ENCODE measurements at places on chromosomes 6 and 20.

- no peak for DNase-seq
Measured at GRCh38 chr6:137277971-137278637, 58.9 kb upstream of the IFNGR1 start.

DNA sequence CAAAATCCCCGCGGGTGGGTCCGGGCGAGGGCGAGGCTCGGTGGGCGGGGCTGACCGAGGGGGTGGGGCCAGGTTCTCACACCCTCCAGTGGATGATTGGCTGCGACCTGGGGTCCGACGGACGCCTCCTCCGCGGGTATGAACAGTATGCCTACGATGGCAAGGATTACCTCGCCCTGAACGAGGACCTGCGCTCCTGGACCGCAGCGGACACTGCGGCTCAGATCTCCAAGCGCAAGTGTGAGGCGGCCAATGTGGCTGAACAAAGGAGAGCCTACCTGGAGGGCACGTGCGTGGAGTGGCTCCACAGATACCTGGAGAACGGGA is 809 bp downstream of the HLA-G start:
- no peak for DNase-seq

- no peak for DNase-seq
Measured at GRCh38 chr20:5668529-5668868, 81.7 kb upstream of the SHLD1 start.

- DNase-seq: no peak
Measured at GRCh38 chr6:436308-437036, 44.9 kb downstream of the IRF4 start.

DNA sequence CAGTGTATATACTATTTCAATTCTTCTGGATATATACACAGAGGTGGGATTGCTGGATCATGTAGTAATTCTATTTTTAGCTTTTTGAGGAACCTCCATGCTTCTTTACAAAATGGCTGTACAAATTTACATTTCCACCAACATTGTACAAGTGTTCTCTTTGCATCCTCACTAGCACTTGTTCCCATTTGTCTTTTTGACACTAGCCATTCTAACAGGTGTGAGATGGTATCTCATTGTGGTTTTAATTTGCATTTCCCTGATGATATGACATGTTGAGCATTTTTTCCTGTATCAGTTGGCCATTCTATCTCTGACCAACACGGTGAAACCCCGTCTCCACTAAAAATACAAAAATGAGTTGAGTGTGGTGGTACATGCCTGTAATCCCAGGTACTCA is 68.1 kb upstream of the PMEPA1 start:
- DNase-seq: no peak

DNA sequence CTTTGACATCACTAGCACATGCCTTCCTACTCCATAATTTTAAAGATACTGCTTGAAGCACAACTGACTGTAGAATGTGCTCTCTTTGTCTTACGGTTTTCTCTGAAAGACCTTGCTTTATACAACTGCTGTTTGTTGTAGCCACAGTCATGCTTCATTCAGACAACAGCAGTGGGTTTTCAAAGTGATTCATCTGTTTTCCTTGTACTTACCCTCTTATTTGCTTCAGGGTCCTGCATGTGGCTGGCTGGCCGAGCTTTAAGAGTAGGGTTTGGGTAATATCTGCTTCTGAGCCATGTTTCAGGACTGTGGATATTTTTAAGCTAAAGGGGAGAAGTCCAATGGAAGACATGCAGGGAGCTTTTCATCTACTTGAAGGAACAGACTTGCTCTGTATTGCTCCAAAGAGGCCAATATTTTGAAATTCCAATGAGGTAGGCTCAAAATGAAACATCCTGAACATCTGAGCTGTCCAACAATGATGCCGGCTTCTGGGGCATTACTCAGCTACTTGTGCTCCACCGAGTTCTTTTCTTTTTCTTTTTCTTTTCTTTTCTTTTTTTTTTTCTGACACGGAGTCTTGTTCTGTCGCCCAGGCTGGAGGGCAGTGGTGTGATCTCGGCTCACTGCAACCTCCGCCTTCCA is 160.2 kb upstream of the SGK1 start:
- DNase-seq: no peak

GRCh38 chr6:44064948-44065272 is 62.3 kb downstream of the MRPL14 start:
- no peak for DNase-seq

DNA sequence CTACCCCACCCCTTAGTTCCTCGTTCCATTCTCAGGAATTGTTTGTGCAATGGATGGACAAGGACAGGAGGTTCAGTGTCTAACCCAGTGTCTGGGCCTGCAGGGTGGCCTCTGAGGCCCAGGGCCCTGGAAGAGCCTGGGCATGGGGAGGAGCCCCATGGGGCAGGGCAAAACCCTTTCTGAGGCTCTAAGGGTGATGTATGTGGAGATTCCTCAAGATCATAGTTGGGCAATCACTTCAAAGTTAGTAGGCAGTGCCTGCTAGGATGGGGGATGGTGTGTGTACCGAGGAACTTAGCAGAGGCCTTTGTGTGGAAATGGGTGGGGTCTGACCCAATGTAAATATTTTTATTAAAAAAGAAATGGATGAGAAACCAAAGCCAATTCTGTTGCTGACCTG is 6.7 kb upstream of the C2 start:
- no peak for DNase-seq

- no peak for DNase-seq
Measured at GRCh38 chr20:4876731-4877130, 124.6 kb downstream of the SLC23A2 start.

DNA sequence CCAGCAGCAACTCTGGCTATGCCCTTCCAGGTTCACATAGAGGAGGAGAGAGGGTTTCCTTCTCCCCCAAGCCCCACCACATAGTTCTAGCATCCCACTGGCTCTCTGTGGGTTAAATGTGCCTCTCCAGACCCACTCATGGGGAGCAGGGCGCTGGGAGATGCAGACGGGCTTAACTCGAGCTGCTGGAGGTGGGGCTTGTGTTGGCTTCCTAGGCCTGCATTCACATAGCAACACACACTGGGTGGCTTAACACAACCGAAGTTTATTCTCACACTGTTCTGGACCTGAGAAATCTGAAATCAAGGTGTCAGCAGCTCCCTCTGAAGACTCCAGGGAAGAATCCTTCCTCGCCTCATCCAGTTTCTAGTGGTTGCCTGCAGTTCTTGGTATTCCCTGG is 33.6 kb downstream of the SLC2A10 start:
- DNase-seq: no peak

DNA sequence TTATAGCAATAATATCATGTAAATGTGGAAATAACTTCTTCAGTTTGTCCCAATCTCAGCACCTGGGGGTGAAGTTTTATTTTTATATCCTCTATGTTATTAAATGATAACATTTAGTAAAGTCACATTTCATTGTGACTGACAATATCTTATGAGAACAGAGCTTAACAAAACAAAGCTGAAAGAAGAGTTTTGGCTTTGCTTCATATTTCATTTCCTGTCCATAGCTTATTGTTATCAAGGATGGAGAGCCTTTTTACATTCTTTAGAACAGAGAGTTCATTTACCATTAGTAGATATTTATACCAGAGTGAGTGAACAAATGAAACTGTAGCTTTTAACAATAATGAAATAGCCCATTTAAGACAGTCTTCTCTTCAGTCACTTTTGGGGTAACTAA is 231.9 kb upstream of the SGK1 start:
- DNase-seq: no peak

DNA sequence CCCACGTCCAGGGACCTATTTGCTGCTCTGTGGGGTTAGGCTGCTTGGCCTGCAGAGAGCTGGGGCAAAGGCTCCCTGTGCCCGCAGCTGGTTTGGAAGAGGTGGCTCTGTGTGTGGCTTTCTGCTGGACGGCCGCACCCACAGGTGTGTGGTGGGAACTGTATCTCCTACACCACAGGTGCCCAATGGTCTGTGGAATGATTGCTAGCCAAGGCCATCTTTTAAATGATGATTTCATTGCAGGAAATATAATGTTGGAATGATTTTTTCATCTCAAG is 178.4 kb downstream of the DLL1 start:
- no peak for DNase-seq

GRCh38 chr20:41800040-41800439 is 181.9 kb upstream of the CHD6 start:
- no peak for DNase-seq

GRCh38 chr20:5297280-5298004 is 19.3 kb downstream of the PROKR2 start:
- no peak for DNase-seq

- no peak for DNase-seq
Measured at GRCh38 chr6:24274441-24275083, 83.3 kb downstream of the DCDC2 start.
